ENCODE measurements at places on chromosomes 5 and 9. TPM values are rescaled to one million over a fixed set of nuclear protein-coding genes. Genes with fewer than 3 reads are reported as not detected.

CERCAM gene
- total RNA-seq, result 86.8 TPM

EGFL7 gene
- 9.9 TPM for total RNA-seq

THBS4 gene
- under 0.01 TPM for total RNA-seq

GMCL2 gene
- not detected for total RNA-seq

DNA sequence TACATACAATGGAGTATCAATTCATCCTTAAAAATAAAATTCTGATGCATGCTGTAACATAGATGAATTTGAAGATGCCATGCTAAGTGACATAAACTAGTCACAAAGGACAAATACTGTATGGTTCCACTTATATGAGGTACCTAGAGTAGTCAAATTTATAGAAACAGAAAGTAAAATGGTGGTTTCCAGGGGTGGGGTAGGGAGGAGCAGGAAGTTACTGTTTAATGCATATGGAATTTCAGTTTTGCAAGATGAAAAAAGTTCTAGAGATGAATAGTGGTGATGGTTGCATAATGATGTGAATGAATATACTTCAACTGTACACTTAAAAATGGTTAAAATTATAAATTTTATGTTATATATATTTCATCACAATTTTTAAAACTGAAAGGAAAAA lies 57.3 kb upstream of the FNIP1 start:
- DNase-seq, result peak; percentile 23

- no peak for DNase-seq
Measured at GRCh38 chr9:5596173-5596572, 32.7 kb upstream of the RIC1 start.

GRCh38 chr9:37531699-37532098 lies 44.5 kb downstream of the FBXO10 start:
- DNase-seq, result no peak

- no peak for DNase-seq
Measured at GRCh38 chr5:44495280-44495679, 106.1 kb upstream of the FGF10 start.

- no peak for DNase-seq
Measured at GRCh38 chr5:88556406-88556805, 287.8 kb upstream of the TMEM161B start.

- DNase-seq, result no peak
Measured at GRCh38 chr5:54261596-54261995, 48.8 kb downstream of the ARL15 start.

DNA sequence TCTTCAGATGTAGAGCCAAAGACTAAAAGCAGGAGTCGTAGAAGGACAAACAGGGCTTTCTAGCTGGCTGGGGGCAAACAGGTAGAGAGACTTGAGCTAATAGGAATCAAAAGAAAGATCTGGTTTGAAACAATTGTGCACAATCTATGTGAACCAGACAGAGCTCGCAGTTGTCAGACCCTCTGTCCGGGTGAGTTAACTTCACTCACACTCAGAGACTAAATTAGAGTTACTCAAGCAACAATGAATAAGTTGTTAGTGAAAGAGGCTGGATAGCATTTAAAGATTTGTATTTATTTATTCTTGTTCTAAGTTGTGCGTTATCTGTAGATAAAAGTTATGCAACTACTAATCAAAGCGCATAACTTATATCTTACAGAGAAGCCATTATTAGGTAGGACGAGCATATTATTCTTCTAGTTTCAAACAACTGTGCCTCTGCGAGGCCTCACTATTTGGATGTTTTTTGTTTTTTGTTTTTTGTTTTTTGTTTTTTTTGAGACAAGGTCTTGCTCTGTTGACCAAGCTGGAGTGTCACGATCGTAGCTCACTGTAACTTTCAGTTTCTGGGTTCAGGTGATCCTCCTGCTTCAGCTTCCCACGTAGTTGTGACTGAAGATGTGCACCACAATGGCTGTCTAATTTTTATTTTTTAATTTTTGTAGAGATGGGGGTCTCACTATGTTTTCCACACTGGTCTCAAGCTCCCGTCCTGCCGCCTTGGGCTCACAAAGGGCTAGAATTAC lies 13.2 kb upstream of the LNPEP start:
- no peak for DNase-seq

- no peak for DNase-seq
Measured at GRCh38 chr9:134851020-134851419, 29.6 kb upstream of the FCN2 start.

DNA sequence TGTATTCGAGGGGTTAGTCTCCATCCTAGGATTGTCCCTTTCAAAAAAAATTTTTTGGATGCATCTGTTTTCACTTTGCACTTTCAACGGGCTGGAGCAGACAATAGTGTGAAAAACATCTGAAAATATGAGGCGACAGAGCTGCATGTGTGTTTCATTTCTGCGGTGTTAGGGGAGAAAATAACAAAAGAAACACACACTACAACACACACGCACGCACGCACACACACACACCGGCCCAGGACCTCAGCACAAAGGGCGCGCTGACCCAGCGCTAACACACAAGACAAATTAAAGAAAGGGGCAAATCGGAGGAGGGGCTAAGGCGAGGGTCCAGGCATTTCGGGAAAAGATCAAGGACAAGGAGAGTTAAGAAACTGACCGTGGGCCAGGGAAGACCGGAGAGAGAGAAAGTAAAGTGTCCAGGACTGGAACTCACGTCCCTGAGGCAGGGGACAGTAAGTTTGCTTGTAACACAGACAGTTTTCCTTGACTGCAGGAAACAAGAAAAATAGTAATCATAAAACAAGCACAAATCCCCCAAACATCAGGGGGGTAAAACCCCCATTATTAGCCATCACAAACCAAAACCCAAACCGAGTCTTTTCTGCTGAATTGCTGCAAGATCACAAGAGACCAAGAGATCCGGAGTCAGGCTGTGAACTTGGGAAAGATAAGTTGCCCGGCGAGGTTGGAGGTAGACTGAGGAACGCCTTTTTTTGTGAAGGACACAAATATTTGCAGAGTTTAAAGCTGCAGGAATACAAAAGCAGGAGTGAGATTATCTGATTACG lies 302.1 kb downstream of the PARP8 start:
- no peak for DNase-seq

DNA sequence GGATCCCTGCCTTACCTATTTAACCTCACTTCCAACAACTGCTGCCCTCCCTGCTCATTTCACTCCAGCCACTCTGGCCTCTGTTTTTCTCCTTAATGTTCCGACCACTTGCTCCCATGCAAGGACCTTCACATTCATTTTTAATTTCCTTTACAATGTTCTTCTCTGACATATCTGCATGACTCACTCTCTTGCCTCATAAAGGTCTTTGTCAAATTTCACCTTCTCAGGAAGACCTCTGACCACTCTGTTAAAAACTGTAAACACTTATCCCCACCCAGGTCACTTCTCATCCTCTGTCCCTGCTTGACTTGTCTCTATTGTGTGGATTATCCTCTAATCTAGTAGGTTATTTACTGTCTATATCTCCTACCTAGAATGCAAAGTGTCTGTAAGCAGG lies 751.2 kb downstream of the BRINP1 start:
- peak; percentile 34 for DNase-seq

DNA sequence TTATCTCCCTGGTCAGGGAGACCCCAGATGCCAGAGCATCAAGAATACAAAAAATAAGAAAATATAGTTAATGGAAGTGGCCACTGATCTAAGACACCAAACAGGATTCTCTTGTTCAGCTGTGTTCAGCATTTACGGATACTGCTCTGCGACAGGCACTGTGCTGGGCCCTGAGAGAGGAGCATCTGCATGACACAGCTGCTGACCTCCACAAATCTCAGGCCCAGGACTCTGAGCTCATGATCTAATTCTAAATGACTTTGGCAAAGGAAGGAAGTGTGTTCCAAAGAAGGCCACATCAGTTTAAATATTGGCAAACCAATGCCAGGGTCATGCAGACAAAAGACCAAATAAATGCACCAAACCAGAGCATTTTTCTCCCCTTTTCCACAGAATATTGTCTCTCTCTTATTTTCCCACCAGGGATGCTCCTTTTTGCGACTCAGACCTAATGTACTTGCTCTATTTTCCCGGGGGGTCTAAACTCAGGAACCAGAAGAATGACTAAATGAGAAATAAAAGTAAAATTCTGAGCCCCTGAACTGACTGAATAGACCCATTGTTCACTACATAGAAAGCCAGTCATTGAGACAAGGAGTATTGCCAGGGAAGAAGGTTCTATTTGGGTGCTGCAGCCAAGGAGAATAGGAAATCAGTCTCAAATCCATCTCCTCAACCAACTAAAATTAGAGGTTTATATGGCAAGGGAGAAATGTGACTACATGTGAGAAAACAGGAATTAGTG lies 1.4 kb upstream of the AGGF1 start:
- no peak for DNase-seq

DNA sequence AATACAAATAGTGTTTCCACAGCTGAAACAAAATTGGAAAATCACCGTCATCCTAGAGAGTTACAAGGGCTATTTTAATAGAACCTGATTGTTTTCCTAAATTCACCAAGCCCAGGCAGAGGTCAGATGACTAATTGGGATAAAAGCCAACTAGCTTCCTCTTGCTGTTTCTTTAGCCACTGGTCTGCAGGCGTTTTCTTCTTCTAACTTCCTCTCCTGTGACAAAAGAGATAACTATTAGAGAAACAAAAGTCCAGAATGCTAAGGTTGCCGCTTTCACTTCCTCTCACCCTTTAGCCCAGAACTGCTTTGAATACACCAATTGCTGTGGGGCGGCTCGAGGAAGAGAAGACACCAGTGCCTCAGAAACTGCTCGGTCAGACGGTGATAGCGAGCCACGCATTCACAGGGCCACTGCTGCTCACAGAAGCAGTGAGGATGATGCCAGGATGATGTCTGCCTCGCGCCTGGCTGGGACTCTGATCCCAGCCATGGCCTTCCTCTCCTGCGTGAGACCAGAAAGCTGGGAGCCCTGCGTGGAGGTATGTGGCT lies at the start of gene TLR4:
Gene TLR4 (plus strand): TSS at position 380 of the 552 bp plus-strand sequence. CDS start 70 bp downstream, at position 450.
- DNase-seq, result peak; percentile 79

- DNase-seq, result no peak
Measured at GRCh38 chr5:32724526-32724925, 13.4 kb downstream of the NPR3 start.

DNA sequence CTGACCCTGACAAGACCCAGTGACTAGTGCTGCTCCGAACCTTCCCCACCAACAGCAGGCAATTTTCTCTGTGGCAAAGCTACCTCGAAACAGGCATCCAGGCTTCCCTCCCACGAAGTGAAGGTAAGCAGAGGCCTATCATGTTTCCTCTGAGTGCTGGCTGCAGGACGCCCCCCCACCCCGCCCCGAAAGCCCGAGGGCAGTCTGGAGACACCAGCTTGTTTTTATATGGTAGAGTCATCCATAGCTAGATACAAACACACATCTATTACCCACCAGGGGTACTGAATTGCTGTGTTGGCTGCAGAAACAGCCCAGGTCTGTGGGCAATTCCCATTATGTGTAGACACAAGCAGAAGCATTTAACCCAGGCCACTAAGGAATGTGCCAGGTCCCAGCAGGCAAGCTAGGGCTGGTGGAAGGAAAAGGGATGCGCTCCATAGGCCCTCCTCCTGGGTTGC lies 40.4 kb downstream of the LIX1 start:
- no peak for DNase-seq

DNA sequence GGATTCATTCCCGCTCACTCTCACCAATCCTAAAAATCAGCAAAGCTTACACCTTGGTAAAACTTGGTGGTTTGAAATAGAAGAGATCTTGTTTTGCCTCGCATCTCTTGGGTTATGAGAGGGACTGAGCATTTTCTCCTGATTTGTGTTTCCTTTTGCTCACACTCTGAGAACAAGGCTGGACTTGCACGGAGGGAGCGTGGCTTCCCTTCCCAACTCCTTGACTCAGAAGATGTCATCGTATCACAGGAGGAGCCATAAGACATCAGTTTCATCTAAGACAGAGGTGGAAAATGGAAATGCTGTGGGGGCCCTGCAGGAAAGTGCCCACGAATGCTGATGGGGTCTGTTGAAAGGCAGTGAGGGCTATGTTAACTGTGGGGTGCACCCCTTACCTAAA lies 37.4 kb downstream of the CTSL start:
- no peak for DNase-seq

- DNase-seq, result no peak
Measured at GRCh38 chr5:157451806-157452205, 8.2 kb upstream of the NIPAL4 start.

GRCh38 chr9:20112205-20112783 lies 323.5 kb upstream of the SLC24A2 start:
- peak; percentile 12 for DNase-seq

DNA sequence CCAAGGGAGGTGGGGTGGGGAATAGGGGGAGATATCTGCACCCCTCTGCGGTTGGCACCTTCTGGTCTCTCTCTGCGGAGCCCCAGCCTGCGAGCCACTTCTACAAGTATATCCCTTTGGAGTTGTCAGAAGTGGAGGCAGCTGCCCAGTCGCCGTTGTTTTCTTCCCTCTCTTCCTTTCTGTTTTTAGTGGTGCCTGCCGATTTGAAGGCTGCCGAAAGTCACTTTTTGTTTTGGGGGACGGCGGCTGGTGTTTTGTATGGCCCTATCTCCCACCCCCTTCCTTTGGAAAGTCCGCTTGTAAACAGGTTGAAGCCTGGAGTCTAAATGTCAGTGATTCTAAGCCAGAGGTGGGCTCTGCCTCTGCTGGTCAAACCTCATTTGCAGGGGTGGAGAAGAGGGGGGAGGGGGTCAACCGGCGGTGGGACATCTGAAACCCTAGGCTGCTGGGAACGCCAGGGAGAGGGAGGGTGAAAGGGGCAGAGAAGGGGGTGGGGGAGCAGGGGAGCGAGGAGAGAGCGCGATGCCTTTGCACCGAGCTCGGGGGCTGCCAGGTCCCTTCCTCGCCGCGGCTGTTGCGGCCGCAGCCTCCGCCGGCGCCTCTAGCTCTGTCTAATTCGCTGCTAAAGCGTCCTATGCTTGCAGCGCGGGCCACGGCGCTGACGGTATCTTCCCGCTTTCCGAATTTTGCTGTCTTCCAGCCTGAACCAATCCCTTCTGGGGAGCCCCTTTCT lies at the start of gene FGF10:
Gene FGF10 (minus strand): TSS at position 331 of the 733 bp plus-strand sequence. CDS start 738 bp downstream, outside the sequence.
- DNase-seq, result no peak

DNA sequence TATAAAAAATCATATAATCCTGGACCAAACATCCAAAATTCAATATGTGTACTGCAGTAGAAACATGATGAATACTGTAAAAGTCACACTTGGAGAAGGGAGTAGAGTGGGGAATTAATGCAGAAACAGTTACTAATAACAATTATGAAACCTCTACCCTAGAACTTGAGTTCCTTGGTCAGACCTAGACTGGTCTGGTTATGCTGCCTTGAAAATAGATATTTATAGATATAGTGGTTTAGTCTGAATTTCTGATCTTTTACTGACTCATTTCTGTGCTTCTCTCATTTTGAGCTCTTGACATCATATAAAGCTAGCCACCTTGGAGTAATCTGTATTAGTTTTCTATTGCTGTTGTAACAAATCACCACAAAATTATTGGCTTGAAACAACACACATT lies 808.7 kb upstream of the CDH10 start:
- no peak for DNase-seq

DNA sequence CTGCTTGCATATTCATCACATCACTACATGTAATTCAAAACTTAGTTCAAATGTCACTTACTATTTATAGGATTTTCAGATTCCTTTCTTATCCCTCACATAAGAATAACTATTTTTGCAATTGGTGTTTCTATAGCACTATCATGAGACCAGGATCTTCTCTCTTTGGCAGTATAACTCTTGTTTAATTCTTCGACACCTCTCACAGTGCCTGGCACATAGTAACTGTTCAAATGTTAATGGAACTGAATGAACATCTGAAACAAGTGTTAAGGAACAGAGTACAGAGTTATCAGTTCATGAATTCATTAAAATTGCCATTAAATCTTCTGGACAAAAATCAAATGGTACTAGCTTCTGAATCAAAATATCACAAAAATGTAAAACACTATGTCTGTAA lies 40.0 kb downstream of the FBXL17 start:
- DNase-seq, result no peak

- no peak for DNase-seq
Measured at GRCh38 chr5:140135127-140135526, 9.4 kb downstream of the IGIP start.
